ENCODE measurements at places on chromosomes 1 and 21.

DNA sequence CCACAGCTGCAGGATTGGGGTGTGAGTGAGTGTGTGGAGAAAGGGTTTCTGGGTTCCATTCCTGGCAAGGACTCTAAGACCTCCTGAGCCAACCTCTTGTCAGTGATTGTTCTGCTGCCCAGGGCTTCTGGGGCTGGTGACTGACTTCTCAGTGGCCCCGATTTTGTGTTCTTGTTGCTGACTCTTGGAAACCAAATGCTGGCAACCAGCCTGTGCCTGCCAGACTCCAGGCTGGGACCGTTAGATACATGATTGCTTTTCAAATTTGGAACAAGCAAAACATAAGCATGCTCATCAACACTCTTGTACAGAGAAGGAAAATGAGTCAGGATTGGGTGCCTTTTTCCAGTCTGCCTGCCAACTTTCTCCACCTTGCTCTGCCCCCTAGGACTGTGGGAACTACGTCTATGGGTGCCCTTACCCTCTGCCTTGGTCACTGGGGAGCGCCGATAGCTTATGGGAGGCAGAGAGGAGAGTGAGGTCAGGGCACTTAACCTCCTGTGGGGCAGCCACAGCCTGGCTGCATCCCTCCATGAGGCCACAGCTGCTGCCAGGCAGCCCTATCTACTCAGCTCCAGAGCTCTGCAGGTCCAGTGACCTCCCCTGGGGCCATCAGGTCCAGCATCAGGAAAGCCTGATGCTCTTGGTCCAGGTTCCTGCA lies 39.3 kb upstream of the EPS8L3 start:
- DNase-seq, result no peak

DNA sequence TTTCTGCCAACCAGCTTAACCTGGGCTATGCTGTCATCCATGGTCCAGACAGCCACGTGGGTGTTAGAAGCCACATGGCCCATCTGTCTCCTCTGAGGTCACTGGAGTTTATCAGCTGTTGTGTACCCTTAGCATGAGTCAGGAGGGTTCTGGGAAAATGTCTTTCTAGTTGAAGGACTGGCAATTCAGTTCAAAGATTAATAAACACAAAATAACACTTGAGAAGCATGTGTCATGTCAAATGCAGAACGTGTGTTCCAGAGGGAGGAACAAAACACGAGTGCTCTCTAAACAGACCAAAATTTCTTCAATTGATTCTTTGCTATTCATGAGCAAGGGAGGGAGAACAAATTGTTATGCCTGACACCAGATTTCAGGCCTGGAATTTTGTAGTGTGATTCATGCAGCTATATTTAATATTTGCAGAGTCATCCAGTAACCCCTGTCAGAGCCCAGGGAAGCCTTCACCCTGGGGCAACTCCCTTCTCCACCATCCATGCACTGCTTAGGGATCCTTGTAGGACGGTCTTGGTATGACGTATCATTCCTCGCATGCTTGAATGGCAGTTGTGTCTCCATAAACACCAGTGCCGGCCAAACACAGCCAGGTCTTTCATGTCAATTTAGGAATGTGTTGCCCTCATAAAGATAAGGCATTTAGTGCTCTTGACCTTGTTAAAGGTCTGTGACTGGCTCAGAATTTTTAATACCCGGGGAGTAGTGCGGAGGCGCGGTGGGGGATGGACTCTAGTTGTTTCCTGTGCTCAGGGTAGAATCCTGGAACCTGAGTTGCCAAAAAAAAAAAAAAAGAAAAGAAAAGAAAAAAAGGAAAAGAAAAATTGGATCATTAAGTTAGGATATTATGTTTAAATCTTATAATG lies 27.7 kb upstream of the DYRK1A start:
- no peak for DNase-seq

- DNase-seq, result no peak
These were observed 62.3 kb downstream of the ST6GALNAC3 start for GRCh38 chr1:76136894-76137293.

DNA sequence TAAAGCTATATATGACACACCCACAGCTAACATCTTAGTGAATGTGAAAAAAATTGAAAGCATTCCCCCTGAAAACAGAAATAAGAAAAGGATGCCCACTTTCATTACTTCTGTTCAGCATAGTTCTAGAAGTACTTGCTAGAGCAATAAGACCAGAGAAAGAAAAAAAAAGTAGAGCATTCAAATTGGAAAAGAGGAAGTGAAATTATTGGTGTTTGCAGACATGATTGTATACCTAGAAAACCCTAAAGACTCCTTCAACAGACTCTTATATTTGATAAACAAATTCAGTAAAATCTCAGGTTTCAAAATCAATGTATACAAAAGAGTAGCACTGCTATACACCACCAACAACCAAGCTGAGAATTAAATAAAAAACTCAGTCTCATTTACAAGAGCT lies 1461.0 kb downstream of the AMY1C start:
- no peak for DNase-seq

GRCh38 chr21:34201481-34201858 lies 128.1 kb downstream of the MRPS6 start:
- DNase-seq, result no peak

DNA sequence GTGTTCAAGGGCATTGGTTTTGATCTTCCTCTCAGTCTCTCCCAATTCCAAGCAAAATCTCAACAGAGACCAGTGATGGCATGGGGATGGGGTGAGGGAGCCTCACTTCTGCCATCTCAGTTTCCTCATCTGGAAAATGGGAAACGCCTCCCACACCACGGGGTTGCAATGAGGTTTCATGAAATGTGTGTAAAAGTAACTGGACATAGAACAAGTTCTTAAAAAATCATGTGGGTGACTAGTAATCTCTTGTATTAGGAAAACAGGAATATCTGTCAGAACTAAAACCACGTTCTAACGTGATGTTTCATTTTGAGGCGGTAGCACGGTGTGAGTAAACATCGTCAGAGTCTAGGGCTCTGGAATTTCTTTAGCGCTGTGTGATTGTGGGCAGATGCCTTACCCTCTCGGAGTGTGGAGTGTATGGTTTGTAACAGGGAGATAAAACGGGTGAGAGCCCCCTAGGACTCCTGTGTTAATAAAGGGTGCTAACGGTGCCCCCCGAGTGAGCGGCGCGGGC lies 55.5 kb upstream of the DNAJC6 start:
- DNase-seq, result no peak

DNA sequence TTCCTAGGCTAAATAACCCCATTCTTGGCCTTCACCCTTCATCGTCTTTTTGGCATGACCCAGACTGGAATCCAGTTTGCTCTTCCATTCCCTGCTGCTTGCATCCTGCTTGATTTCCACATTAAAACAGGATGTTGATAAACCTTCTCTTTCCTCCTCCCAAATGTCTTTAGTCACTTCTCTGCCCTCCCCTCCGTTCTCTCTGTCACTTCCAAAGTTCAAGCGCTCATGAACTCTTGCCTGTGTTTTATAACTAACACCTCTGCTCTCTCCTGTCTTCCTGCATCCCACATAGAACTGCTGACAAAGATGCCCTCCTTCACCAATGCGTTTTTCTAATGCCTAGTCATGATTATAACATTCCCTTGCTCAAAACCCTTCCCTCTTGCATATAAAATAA lies 65.6 kb upstream of the SLC44A3 start:
- DNase-seq, result no peak

GRCh38 chr1:92728697-92729096 lies 56.2 kb downstream of the EVI5 start:
- no peak for DNase-seq

DNA sequence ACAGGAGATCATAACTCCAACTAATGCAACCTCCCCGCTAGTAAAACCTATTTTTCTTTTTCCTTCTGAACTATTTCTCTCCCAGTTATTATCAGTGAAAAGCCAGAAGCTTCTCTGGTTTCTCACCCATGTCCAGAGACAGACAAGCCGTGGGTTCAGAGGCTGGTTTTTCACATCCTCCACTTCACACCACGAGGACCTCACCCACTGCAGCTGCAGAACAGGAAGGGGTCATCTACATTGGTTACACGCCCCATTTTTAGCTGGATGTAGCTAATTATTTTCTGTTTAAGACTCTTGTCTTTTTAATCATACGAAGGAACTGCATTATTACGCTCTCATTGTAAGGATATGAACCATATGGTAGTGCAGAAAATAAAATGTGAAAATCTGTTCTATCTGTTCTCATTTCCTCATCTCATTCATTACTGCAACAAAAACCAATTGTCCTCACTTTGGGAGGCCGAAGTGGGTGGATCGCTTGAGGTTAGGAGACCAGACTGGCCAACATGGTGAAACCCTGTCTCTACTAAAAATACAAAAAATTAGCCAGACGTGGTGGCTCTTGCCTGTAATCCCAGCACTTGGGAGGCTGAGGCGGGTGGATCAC lies 39.1 kb upstream of the CLDN14 start:
- no peak for DNase-seq

GRCh38 chr1:209265301-209265700 lies 318.2 kb upstream of the CAMK1G start:
- DNase-seq, result no peak

DNA sequence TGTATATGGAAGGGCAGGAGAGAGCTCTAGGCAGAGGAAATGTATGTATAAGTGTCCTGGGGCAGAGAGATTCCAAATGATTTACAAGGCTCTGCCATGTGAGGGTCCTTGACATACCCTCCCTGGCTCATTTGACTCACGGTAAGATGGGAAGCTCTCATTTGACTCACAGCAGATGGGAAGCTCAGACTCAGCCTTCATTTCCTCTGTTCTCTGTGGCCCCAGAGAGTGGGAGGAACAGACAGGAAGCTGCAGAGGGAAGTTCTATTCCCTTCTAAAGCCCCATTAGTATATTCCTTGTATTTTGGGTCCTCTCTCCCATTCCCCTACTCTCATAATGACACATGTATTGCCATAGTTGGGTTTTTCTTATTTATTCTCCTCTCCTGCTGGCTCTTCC lies 44.9 kb downstream of the FOXD2 start:
- DNase-seq, result no peak

GRCh38 chr1:197526736-197527371 lies 248.4 kb downstream of the DENND1B start:
- DNase-seq, result no peak

DNA sequence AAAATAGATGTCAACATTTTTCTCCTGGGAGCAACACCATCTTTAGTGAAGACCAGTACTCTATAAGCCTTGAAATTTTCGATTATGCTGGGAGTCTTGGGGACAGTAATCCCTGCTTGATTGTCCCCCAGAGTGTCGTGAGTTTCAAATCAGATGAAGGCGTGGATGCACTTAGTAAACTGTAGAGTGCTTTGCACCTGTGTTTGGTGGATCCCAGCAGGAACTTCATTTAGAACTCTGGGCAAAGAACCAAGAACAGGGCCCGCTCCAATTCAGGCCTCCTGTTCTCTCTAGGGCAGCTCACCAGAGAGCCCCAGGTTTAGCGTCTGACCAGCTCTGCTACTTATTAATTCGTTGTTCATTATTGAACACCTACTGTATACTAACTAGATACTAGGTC lies 1.5 kb downstream of the GPX7 start:
- no peak for DNase-seq

- DNase-seq, result no peak
These were observed 166.7 kb upstream of the BEND5 start for GRCh38 chr1:48943393-48943792.

- DNase-seq, result no peak
These were observed 4.9 kb upstream of the SLX9 start for GRCh38 chr21:44934797-44935532.

DNA sequence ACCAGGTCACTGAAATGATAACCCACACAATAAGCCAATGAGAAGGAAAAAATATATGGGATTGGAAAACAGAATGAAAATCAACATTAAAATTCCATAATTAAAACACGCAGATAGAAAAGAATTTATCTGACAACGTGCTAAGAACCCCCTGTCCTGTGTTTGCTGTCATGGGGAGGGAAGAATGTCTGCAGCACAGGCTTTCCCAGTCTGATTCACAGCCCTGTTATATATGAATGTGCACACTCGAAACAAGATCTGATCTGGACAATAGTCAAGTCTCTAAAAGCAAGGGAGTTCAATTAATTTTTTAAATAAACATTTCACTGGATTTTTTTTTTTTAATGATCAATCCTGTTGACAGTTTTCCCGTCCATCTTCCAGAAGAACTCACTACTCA lies 220.0 kb downstream of the RERE start:
- DNase-seq, result no peak

DNA sequence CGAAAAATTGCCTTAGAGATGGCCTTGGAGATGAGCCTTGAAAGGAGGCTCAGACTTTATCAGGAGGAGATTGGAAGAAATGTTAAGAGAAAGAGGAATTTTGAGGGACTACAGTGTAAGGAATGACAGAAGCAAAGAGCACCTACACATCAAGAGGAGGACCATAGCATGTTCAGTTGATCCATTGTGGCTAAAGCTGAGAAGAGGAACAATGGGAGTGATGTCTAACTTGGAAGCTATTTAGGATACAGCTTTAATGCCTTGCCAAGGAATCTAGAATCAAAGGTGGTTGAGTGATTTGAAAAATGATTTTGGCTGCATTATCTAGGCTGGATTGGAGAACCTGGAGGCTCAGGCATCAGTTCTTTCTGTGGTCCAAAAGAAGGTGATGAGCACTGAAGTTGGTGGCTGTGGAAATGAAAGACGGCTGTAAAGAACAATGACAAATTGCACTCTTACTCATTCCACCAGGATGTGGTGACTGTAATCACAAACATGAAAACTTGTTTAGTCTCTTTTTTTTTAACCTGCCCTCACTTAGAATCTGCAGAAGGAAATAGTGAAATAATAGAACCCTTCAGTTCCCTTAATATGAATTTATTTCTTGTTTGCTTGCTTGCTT lies 11.3 kb downstream of the FAM20B start:
- no peak for DNase-seq

- no peak for DNase-seq
These were observed 139.8 kb downstream of the AJAP1 start for GRCh38 chr1:4794020-4794780.

DNA sequence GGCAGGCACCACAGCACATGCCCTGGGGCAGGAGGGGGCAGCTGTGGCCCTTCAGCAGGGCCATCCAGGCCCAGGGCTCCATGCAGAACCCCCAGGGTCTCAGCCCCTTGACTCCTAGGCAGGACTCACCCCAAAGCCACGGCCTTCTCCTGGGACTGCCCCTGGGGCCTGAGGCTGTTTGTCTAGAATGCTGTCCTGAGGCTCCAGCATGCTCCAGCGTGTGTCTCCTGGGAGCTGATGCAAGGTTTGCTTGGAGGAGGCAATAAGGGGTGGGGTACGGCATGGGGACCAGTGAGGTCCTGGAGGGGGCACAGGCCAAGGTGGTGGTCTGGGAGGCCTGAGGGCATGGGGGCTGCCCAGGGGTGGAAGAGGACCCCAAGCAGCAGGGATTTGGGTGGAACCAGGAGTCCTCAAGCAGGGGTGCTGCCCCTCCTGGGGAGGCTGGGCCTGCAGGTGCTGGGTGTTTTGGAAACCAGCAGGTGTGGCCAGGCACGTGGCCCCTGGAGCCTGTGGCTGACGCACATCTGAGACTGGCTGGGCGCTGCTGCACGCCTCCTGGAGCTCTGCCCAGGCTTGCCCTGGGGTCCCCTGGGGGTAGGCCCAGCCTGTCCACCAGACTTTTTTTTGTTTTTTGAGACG lies 7.8 kb upstream of the CALML6 start:
- DNase-seq, result peak; percentile 68

- no peak for DNase-seq
These were observed 137.9 kb downstream of the SLC45A1 start for GRCh38 chr1:8455700-8456307.

- no peak for DNase-seq
These were observed 50.5 kb upstream of the GADD45A start for GRCh38 chr1:67634396-67634935.
